Activated CD4-positive, alpha-beta T cell treated with anti-CD3 and anti-CD28 coated beads, Interleukin-2, amount 10 ng/mL, durations not matched to agents 24 days and 14 days (primary cell): ENCODE measurements at places on chromosomes 16 and 17. TPM values are rescaled to one million over a fixed set of nuclear protein-coding genes. Genes with fewer than 3 reads are reported as not detected.

GRCh38 chr17:43935204-43935925, 6.9 kb downstream of the PPY start:
- no peak for DNase-seq

DNA sequence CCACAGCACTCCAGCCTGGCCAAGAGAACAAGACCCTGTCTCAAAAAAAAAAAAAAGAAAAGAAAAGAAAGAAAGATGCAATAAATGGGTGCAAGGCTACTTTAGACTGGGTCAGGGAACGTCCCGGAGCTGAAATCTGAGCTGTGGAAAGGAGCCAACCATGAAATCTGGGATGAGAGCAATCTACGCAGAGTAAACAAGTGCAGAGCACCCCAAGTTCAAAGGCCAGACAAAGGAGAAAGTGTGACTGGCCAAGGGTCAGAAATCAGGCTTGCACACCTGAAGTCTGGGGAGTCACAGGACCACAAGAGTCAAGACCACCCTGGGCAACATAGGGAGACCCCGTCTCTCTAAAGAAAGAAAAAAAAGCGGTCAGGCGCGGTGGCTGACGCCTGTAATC, 2.8 kb downstream of the SHMT1 start:
- no peak for DNase-seq

GRCh38 chr16:85521552-85522307, 91.4 kb upstream of the GSE1 start:
- DNase-seq = no peak

GRCh38 chr16:763369-764183, 3.0 kb downstream of the MSLN start:
- no peak for DNase-seq

DNA sequence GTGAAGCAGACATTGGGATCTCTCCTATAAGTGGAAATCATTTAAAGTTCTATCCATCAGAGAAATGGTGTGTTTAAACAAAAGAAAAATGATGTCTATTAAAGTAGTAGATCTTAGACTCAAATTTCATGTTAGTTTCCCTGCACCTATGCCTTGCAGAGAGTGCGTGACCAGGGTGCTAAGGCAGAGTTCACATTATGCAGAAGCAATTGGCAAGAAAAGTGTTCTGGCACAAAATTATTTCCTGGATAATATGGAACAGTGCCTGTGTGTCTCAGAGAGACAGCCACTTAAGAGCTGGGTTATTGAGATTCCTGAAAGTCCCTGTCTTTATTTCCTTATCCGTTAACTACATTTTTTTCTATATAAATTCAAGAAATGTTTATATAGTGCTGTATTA, 457.0 kb downstream of the CDH8 start:
- DNase-seq = no peak

GRCh38 chr17:78957128-78957527, 22.6 kb downstream of the LGALS3BP start:
- DNase-seq = no peak

- DNase-seq = no peak
These were observed 13.8 kb upstream of the C16orf87 start for GRCh38 chr16:46844771-46845170.

GRCh38 chr16:5502467-5502869, 404.9 kb upstream of the EEF2KMT start:
- no peak for DNase-seq

- no peak for DNase-seq
These were observed 308.6 kb upstream of the ZFHX3 start for GRCh38 chr16:73356401-73357079.

The TNFRSF17 gene
- not detected in 2 replicates for total RNA-seq

The KLHL10 gene
- total RNA-seq = not detected in 2 replicates

The ACSM2A gene
- 0.17 TPM in 1 of 2 replicates, not detected in the other for total RNA-seq

The HSD3B7 gene
- total RNA-seq = 2.9 and 3.2 TPM in 2 replicates

The SEPTIN12 gene
- total RNA-seq = not detected in 2 replicates
